ENCODE measurements at places on chromosomes 6 and 20.

- DNase-seq = no peak
Measured at GRCh38 chr6:37088897-37089296, 81.1 kb upstream of the PIM1 start.

- DNase-seq = peak; percentile 77
Measured at GRCh38 chr6:126040826-126041225, 54.5 kb downstream of the TRMT11 start.

DNA sequence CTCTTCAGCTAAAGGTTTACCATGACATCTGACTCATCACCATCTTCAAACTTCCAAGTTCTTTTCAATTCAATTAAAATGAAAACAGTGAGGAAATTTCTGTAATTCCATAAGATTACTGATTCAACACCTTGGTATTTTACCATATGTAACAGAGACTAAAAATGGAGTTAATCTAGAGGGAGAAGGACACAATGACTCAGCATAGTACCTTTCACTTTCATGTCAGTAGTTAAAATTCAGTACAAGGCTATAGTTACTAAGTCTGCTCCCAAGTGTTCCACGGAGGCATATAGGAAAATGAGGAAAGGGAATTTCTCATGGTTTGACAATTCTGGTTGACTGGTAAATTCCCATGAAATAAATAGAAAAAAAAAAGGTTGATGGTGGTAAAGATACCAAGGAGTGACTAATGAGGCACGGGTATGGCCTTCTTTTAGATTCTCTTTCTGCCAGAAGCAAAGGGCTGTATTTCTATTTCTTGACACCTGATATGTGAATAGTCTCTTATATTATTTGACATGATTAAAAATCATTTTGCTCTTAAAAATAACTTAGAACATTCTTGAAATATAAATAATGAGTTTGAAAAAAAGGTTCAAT is 526.7 kb upstream of the ADGRB3 start:
- DNase-seq = peak; percentile 21

GRCh38 chr6:28335040-28335563 is 846 bp downstream of the ZSCAN31 start:
- no peak for DNase-seq

DNA sequence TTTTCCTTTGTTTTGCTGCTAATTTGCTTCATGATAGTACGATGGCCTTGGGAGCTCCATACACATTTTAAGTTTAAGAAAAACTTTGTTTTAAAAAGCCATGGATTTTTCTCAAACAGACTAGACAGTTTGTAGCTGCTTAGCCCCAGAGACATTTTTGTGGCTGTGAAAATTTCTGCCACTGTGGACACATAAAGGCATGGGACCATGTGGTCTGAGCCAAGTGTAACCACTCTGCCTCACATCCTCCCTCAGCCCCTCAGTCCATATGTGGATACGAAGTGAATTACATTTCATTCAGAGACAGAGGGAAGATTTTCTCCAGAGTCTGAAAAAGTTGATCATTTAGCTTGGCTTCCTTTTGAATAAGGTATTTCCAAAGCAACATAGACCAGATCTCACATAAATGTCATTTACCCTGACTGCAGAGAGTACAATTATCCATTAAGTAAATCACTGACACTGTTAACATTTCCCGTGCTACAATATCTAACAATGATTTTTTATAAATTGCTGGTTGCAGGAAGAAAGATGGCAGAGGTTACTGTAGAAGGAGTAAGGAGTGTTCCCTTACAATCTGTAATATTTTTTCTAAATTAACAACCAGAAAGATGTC is 87.4 kb downstream of the GJA1 start:
- peak; percentile 71 for DNase-seq

- DNase-seq = no peak
Measured at GRCh38 chr6:167676000-167676665, 150.6 kb upstream of the AFDN start.

DNA sequence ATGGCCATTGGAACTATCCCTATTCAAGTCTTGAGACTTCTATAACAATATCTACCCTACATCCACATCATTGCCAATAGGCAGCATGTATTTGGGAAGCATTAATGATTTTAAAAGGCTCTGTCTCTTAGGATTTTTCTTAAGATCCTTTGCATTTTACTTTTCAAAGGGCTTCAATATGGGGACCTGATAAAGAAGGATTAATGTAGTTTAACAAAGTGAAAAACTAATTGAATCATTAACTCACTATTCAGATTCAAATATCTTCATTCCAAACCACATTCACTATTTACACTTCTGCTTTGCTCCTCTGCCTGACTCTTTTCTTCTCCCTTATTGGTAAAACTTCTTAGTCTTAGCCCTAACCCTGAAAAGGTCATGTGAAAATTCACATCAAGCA is 333.0 kb downstream of the EPHA7 start:
- DNase-seq = no peak

DNA sequence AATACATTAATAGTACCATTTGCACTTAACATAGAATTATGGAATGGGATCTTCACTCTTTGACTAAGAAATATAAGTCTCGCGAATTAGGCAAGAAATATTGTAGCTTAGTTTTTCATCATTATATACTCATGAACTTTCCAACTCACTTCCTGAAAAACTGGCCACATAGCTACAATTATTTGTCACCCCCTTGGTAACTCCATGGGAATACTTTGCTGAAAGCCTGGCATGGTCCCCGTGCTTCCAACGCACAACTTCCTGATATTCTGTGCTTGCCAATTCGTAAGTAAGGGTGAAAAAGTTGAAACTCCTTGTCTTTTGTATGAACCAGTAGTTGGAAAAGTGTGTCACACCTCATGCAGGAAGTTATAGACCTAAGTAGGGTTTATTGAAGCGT is 23.7 kb upstream of the HLA-DQA1 start:
- DNase-seq = no peak

DNA sequence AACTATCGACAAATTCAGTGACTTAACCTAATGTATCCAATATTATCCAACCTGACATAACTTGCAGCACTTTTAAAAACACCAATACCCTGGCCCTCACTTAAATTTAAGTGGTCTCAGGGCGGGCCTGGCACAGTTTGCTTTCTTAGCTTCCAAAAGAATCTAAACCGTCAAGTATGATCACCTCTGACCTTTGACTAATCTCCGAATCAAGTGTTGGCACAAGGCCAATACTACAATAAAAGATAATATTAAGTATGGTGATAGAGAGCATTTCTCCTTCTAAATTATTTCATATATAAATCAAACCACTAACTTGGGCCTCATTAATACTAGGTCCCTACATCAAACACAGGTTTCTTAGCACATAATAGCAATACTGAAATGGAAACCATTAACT is 153.0 kb downstream of the PTPRK start:
- DNase-seq = no peak

GRCh38 chr6:161295784-161296183 is 21.9 kb upstream of the AGPAT4 start:
- no peak for DNase-seq

DNA sequence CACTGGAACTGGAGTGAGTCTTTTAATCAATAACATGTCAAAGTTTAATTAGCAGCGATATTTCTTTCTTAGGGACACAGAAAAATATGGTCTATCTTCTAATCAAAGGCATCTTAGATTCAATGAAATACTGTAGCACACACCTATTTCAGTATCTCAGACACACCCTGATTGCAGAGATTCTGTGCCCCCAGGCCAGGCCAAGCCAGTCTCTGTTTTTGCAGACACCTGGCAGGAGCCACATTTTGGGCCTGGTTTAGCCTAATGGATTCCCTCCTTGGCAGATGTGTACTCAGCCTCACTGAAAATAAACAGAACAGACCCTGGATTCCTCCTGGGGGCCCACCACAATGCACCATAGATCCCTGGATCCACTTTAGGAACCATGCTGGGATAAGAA is 74.8 kb downstream of the LRFN2 start:
- no peak for DNase-seq

DNA sequence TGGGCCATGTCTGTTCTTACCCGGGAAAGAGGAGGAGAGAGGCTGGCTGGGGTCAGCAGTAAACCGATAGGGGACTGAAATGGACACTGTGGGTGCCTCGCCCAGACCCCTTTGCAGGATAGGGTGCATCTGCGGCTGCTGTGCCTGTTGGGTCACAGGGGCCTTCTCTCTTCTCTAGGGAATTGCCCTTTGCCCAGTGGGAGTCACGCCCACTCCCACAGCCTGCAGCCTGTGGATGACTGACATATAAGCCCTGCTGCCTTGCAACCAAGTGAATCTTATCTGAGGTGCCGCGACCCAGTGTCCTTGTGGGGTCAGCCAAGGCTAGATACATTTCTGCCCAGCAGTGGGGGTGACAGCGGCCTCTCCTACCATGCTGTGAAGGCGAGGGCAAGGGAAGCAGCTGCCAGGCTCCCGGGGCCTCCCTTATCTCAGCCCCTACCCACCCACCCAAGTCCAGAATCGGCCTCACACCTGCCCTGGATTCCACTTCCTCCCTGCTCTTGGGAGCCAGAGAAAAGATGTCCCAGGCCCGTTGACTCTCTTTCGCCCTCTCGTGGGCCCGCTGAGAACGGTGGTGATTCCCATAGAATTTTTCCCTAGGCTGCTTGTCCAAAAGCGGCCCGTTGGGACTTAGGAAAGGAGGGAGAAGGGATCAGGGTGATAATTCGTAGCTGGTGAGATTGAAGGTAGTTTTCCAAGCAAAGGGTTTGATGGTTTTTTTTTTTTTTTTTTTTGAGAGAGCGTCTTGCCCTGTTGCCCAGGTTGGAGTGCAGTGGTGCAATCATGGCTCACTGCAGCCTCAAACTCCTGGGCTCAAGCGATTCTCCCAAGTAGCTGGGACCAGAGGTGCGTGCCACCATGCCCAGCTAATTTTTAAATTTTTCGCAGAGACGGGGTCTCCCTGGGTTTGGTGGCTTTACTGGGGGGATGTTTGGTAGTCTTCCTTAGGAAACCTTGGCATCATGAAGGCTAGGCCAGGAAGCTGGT is 76.4 kb upstream of the RNF24 start:
- DNase-seq = peak; percentile 52

DNA sequence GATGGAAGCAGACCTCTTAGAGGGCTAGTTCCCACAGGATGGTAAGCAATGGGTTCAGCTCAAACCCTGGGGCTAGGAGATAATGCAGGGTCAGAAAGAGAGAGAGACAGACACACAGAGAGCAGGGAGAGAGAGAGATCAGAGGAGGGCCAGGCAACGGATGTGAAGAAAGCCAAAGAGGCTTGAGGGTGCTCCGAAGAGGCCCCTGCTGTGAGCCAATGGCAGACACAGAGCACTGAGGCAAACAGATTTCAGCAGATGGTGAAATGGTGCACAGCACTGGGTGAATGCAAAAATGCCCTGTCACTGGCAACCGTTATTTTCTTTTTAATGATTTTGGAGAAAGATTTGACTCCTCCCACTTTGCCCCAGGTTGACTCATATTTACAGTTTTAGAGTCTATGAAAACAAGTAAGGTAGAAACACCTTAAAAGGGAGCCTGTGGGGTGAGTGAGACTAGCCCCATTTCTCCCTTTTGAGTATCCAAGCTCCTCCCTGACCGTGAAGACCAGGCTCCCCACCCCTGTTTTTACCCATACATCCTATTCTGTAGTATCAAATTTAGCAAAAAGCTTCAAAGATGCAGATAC is 840 bp downstream of the DEFB132 start:
- DNase-seq = no peak

- DNase-seq = peak; percentile 71
Measured at GRCh38 chr6:79868098-79868722, 79.1 kb downstream of the ELOVL4 start.

DNA sequence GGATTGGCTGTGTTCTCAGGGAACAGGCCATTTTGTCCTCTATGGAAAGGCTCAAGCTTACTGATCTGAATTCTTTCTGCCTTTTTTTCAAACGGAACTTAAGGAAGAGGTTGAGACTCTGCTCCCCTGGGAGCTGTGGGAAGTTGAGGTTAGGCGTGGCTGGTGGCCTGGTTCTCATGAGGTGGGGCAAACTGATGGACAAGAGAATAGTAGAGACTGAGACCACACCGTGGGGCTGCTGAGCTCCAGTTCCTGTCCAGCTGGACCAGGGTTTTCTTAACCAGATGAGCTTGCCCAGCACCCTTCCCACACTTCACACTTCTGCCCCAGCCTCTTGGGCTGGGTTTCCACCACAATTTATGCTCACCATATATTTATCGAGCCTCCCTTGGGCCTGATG is 6.1 kb downstream of the AP5S1 start:
- no peak for DNase-seq

DNA sequence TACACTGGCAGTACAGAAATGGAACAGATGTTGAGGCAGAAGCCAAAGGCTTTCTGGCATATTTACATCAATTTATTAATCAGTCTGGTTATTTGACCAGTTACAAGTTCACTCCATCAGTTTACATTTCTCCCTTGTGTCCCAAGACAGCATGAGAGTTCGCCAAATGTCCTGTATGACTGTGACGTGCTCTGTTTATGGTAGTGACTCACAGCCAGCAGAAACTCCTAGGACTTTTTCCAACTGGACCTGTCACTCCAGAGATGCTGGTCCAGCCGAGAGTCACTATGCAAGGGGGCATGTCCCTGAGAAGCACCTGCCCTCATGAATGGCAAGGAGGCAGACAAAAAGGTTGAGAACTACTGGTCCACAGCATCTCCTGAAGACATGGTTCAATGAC is 160.0 kb downstream of the LRFN2 start:
- no peak for DNase-seq

DNA sequence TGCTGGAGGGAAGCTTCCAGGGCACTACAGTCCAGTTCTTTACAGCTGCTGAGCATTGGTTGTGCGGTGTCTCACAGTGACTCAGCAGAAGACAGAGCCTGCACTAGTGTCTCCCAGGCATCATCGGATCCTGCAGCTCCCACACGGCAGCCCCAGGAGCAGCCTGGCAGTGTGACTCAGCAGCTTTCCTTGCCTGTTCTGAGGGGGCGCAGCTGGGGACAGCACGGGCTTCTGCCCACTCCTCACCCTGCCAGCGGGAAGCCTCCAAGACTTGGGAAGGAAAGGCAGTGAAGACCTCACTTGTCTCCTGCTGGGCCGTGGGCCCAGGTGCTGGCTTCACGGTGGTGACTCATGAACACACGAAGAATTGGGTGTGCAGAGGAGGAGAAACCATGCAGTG is 165.4 kb downstream of the SYNDIG1 start:
- DNase-seq = peak; percentile 91

DNA sequence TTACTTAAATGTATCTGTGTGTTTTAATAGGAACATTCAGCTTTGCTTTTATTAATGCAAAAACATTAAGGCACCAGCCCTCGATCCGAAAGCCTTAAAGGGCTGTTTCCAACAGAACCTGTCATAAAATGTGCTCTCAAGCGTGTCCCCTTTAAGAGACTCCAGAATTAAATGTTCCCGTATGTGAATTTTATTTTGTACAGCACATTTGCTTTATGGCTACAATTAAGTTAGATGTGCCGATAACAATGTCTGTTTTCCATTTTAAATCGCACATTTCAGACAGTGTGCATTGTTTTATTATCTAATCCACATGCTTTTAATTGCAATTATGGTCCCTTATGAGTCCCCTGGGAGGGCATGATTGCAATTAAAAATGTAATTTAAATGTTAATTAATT is 198.9 kb downstream of the TSHZ2 start:
- no peak for DNase-seq

DNA sequence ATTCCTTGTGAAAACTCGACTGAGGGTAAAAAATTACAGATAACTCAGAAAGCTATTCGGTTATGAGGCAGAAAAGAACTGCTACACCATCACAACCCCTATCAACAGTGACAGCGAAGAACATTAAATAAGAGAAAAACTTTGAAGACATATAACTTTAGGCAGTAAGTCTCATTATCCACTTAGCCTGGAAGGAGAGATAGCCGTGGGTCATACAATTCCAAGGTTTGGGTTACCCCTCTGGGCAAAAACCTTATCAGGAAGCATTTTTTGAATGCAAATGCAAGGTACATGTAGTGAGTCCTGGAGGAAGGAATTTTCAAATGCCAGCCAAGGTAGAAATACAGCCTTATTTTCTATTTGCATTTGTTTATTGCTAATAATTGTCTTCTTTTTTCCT is 129.8 kb downstream of the FLRT3 start:
- no peak for DNase-seq
